ENCODE measurements at places on chromosomes 7 and 10.

GRCh38 chr7:21941611-21942141 is 4.0 kb downstream of the CDCA7L start:
- no peak for DNase-seq

- DNase-seq, result no peak
Measured at GRCh38 chr7:24010495-24010894, 273.5 kb upstream of the NPY start.

- no peak for DNase-seq
Measured at GRCh38 chr7:37536706-37537105, 88.0 kb upstream of the ELMO1 start.

DNA sequence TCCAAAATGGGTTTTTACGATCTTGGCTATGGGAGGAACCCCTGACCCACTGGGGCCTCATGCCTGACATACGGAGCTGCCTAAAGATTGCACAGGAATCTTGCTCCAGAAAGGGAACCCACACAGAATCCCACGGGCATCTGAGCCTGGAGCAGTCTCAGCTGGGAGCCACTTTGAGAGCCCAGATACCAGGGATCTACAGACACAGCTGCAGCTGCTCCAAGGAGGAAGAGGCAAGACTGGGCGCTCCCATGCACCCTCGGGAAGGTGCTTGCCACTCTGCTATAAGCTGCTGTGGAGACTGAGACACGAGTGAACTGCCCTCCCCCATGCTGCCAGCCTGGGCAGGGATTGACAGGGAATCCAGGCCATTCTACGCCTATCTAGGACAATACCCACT is 202.5 kb downstream of the REEP3 start:
- DNase-seq, result no peak

DNA sequence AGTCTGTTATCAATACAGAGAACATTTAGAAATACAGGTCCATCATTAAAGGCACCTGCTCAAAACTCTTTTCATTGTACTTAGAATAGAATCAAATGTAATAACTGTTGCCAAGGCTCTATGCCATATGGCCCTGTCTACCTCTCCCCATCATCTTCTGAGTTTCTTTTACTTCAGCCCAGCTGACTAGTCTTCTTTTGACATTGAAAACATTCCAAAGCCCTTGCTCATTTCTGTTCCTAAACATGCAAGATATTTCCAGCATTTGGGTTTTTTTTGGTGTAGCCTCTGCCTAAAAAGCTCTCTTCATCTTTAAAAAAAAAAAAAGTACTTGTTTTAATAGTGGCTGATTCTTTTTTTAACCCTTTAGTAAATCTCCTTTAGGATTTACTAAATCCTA is 165.5 kb upstream of the SMIM30 start:
- DNase-seq, result peak; percentile 35

- no peak for DNase-seq
Measured at GRCh38 chr7:110909117-110909516, 181.8 kb upstream of the LRRN3 start.

DNA sequence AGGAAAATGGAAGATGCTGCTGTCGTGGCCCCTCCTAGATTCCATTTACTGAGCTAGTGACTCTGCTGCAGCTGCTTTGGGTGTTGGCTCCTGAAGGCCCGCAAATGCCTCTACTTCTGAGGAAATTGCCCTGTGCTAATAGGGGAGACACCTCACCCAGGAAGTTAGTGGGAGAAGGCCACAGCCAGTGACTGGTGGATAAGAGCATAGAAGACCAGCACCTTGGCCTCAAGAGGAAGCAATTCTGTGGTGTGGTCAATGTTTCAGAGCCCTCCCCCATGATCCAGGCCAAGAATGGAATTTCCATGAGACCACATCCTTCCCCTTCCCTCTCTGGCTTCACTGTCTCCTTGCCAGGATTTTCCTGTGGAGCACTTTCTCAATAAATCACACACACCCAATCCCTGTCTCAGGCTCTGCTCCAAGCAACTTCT is 25.0 kb upstream of the FZD1 start:
- DNase-seq, result peak; percentile 96

- peak; percentile 62 for DNase-seq
Measured at GRCh38 chr10:116848032-116848943, 1.0 kb upstream of the ENO4 start.

GRCh38 chr10:60817398-60817805 is 39.1 kb downstream of the CDK1 start:
- no peak for DNase-seq

GRCh38 chr7:43878867-43879266 is 9.6 kb upstream of the MRPS24 start:
- DNase-seq, result peak; percentile 25

- DNase-seq, result peak; percentile 25
Measured at GRCh38 chr7:77899516-77899915, 100.9 kb downstream of the PHTF2 start.

DNA sequence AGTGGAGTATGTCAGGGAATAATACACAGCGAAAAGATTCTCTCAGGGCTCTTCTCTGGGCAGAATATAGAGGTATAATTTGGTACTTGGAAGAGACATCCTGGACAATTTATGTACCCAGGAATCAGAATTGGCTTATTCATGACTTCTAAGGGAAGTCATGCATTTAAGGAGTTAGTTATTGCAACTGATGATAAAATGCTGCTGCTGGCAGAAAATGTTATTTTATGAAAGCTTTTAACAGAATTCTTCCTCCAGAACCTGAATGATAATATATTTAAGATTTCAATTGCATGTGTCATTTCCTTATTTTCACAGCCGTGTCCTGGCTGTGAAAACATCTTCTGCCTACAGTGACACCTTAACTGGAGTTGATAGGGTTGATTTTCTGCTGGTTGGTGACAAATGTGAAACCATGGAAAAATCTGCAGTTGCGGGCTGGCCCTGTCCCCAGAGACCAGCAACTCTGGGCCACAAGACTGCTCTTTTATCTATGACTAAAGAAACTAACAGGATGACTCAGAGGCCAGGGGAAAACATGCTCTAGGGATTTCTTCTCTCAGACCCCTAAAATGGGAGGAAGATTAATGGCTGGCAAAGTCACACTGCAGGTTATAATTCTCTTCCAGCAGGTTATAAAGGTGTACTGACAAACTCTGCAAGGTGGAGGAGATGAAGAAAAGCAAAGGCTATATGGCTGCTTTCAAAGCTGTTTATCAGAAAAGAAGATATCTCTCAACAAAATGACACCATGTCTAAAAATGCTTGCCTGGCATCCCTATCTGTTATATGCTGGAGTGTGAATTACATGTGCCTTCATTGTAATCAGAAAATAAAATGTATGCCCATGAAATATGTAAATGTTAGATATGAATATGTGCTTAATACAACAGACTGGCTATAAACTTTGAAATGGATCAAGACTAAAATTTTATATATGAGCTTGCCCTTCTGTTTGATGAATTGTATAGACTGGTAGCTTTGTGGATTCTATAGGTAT is 12.1 kb upstream of the TRUB1 start:
- peak; percentile 52 for DNase-seq

Measured in fibroblast of upper back skin (primary cell).